ENCODE measurements at places on chromosomes 2 and 18.

DNA sequence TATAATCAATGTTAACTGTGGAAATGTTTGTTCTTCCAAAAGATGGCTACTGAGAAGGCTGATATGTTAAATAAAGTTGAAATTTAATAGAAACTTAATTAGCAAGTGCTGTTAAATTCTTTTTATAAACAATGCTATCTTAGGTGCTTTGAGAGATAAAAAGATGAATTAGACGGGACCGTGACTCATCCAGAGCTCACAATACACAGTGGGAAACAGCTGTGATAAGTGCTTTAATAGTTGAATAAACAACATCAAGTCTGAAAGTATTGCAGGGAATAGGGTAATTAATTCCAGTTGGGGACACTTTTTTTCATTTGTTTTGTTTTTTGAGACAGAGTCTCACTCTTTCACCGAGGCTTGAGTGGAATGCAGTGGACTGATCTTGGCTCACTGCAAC lies 85.5 kb upstream of the DTNA start:
- no peak for DNase-seq

DNA sequence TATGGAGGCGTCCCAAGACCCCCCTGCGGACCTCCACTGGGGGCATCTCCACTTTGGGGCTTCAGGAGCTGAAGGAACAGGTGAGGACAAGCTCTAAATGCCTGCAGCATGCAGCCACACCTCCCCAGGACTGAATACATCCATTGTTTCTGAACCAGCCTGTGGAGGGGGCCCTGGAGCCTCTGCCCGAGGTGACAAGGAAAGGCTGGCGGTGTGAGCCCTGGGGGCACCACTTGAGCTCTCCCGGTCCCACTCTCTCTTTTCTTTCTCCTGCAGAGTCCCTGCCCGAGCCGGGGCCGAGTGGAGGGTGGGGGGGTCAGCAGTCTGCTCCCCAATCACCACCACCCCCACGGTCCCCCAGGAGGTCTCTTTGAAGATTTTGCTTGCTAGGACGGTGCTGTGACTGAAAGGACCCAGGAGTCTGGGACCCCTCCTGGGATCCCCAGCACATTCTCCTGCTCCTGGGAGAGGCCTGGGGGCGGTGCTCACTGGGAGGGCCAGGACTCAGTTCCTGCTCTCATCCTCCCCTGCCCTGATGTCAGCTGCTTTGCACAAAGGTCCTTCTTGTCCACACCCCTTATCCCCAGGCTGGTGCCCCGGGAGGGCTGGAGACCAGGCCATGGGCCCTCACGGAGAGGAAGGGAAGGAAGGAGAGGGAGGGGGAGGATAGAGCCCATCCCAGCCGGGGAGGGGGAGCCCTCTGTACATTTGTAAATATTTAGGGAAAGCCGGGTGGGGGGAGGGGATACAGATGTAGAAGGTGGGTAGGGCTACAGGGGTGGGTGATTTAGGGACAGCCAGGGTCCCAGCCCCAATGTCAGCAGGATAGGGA lies 5.7 kb downstream of the CHPF start:
- DNase-seq = no peak

GRCh38 chr2:164766216-164766953 lies 75.2 kb downstream of the COBLL1 start:
- no peak for DNase-seq

DNA sequence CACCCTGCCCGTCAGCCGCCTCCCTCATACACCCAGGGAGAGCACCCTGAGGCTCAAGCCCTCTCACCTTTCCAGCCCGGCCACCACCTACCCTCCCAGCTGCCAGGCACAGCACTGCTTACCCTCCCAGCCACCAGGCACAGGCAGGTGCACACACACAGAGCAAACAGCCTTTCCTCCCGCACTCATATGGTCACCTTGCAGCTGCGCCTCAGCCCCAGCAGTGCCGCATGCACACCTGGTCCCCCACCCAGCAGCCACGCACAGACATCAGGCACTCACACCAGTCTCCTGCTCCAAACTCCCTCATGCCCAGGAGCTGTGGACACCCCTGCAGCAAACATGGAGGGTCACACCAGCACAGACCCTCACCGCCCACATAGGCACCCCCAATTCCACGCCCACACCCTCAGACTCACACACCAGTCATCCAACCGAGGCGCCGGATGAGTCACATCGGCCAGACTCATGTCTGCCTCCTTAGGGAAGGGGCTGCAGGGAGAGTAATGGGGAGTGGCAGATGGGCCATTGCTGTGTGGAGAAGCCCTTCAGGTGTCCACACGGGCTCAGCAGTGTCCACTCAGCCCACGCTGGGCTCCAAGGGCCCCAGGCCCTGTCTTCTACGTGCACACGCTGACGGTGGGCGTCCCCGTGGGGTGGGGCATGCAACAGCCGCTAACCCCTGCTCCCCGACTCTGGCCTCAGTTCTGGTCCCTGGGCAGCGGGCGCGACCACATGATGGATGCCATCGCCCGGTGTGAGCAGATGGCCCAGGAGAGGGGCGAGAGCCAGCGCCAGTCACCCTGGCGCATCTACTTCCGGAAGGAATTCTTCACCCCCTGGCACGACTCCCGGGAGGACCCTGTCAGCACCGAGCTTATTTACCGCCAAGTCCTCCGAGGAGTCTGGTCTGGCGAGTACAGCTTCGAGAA lies 22.3 kb upstream of the GPR17 start:
- peak; percentile 20 for DNase-seq

- DNase-seq = no peak
Measured at GRCh38 chr2:128455721-128456050, 137.0 kb upstream of the HS6ST1 start.

- no peak for DNase-seq
Measured at GRCh38 chr2:105403783-105404698, 5.2 kb upstream of the FHL2 start.

DNA sequence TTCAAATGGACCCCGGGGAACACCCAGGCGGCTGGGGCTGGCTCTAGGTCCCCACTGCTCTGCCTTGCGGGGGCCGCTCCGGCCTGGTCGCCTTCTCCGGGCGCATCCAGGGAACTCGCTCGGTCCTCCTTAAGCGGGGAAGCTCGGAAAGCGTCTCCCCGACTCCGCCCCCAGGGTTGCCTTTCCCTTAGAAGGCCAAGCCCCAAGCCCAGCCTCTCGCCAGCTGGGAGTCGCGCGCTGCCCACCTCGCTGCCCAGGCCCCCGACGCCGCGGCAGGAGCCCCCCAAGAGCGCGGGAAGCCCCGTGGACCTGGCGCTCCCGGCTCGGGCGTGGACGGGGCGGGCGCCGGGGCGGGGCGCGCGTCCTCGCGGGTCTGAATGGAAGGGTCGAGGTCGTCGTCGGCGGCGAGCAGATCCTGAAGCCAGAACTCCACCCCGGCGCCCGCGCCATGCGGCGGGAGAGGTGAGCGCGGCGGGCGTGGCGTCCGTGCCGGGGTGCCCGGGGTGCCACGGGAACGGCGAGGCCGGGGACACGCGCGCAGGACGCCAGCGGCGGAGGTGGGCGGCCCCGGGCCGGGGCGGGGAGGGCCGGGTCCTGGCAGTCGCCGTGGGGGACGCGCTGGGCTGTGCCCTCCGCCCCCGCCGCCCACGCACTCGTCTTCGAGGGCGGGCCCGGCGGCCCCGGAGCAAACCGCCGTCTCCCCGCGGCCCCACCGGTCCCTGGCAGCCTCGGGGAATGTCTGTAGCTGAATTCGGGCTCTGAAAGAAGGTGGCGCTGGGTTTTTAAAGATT lies at the start of gene BOK:
TSS of gene BOK (plus strand) at position 214 of the 791 bp plus-strand sequence. CDS start 739 bp downstream, outside the sequence.
- DNase-seq = no peak

DNA sequence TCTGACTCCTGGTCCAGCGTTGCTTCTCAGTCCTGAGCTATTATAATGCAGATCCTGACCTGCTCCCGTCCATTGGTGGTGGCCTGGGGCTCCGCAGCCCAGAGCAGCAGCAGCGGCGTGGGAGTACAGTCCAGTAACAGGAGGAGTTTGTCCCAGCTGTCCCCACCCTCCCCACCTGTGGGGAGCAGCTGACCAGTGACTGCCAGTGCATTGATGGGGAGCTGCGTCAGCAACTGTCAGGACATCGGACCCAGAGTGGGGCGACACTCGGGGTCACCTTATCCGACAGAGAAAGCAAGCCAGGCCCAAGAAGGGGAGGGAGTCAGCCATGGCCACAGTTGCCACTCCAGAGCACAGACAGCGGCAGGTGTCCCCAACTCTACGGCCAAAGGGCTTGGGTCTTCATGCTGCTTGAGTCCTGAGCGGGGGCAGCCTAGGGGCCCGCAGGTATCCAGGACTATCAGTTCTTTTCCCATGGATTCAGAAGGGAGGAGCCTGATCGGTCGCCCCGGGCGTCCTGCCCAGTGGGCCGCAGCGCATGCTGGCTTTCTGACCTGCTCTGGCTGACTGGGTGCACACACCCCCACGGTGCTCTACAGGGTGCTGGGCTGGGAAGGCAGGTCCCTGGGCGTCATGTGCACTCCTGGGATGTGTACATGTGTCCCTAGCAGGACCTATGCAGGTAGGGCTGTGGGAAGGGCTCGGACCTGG lies 29.7 kb downstream of the DNMT3A start:
- DNase-seq = no peak

DNA sequence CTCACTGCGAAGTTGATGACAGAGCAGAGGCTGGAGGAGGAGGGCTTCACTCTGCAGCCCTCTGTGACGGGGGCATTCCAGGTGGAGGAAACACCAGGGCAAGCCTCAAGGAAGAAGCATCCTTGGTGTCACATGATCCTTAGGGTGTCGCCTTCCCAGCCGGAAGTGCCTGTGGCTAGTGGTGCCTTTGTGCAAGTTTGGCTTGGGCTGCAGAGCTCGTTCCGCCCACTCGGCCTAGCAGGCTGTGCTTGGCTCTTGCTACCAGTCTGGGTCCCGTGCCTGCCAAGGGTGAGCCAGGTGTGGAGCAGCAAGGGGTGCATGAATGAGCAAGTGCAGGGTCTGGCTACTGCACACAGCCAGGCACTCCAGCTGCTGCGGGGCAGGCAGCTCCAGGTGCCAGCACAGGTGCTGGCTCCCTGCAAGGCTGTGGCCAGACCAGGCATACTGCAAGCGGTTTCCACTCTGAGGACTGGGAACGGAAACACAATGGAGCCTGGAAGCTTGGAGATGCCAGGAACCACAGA lies 325.3 kb upstream of the SMIM21 start:
- DNase-seq = no peak

GRCh38 chr2:10185755-10186154 lies 63.2 kb downstream of the RRM2 start:
- DNase-seq = no peak

DNA sequence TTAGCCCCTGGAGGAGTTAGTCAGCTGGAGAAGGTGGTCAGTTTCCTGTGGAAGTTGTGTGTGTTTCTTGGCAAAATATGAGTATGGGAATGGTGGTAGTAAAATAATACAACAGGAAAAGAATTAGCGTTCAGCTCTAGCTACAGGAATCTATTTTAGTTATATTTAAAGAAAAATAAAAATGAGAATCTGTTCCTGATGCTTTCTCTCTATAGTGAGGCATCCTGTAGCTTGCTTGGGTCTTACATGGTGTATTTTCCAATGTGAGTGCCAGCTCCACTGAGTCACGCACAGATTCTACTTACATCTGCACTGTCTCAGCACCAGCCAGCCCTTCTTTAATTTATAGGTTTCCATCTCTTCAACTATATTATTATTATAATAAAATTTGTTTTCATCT lies 132.2 kb downstream of the BIRC6 start:
- DNase-seq = no peak

GRCh38 chr2:112634153-112634873 lies 11.4 kb upstream of the SLC20A1 start:
- peak; percentile 35 for DNase-seq

DNA sequence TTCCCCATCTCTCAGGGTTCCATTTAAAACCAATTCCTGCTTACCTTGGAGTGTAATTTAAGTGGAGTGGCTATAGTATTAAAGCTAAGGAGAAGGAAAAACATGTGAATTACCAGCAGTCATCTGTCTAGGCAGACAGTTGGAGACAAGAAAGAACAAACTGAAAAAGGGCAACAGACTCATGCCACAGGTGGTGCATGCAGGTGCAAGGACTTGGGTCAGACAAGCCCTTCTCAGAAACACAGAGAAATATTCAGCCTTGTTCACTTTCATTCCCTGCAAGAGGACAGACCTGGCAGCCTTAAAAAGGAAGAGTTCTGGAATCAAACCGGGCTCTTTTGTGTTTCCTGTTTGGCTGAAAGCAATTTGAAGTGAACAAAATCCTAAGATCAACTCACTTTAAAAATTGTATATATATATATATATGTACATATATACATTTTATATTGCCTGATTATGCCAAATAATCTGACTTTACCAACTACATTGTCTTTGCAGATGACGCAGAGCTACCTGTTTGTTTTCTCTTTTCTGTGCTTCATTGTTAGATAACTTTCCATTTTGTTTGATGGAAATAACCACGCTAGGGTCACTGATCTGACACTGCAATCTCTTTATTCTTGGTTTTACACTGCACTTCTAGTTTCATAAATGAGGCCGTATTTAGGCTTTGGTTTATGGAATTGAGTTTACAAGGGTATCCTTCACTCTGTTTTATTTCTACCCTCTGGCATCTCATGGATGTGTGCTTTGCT lies 35.1 kb upstream of the VPS54 start:
- no peak for DNase-seq

- DNase-seq = no peak
Measured at GRCh38 chr2:28780496-28780895, 28.9 kb downstream of the PPP1CB start.

- no peak for DNase-seq
Measured at GRCh38 chr2:196169516-196169915, 1.9 kb downstream of the STK17B start.

DNA sequence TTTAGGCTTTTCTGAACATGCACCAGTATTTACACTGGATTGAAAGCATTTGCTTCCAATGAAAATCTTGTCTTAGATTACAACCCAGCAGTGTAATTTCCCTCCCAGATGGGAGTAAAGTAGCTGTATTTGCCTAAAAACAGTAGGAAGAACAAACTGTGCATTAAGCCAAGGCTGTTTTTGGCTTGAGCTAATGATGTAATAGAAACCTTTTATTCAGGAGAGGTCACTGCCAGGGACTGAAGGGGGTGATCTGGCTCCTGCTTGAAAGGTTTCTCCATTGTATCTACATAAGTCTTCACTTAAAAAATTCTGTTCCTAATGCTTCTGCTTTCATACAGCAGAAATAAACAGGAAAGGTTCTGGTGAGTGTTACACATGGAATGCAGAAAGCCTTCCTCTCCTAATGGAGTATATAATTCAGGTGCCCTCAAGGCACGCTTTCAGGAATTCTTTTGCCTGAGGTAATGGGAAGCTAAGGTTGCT lies 74.4 kb downstream of the MEIS1 start:
- no peak for DNase-seq

GRCh38 chr2:202238234-202239197 lies at the start of gene SUMO1:
Gene SUMO1, minus strand, starts transcription at chr2:202238597. Its CDS starts 146 bp downstream, at chr2:202238451.
- peak; percentile 97 for DNase-seq

DNA sequence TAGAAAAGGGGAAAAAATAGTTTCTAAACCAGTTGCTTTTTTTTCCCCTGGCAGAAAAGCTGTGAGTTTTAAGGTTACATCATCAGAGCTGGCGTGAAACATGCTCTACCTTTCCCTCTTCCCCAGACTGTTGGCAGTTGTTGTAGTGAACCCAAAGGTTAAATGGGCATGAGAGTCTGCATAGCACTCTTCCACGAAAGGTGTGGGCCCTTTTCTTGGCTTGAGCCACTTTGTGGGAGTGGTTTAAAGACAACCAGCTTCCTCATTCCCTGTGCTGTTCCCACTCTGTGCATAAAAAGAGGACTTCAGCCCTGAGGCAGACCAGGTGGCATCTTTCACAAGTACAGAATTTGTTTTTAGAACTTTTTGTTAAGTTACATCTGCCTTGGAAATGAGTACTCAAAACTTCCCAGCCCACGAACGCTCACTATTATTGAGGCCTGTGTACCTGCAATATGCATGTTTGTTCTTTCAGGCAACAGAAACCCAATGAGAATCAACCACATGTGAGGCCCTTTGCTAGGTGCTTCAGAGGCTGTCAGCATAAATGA lies 243.8 kb downstream of the BABAM2 start:
- peak; percentile 26 for DNase-seq
